ENCODE measurements at places on chromosomes 13 and 19.

- no peak for DNase-seq
Observed at GRCh38 chr19:11261431-11261970, 823 bp downstream of the DOCK6 start.

DNA sequence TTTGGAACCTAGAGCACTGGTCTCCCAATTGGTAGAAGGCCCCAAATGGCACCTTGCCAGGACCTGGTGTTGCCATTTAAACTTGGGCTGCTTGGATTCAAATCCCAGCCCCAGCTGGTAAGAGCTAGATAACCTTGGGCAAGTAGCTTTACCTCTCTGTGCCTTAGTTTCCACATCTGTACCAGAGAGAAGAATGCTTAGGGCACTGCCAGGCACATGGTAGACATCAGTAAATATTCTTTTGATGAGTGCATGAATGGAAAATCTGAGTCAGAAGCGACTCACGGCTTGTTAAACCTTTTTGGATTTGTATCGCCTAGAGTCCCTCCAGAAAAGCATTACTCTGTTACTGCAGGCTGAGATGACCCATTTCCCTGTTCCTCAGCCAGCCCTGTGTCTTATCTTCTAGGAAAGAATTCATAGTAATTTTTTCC lies 90.9 kb downstream of the SIPA1L3 start:
- DNase-seq, result peak; percentile 23

- no peak for DNase-seq
Observed at GRCh38 chr13:97333983-97334382, 100.0 kb upstream of the RAP2A start.

GRCh38 chr13:26498656-26499601 lies 58.6 kb upstream of the WASF3 start:
- no peak for DNase-seq

- DNase-seq, result no peak
Observed at GRCh38 chr13:64782466-64782865, 2447.7 kb downstream of the PCDH9 start.

GRCh38 chr19:9909251-9909650 lies 27.1 kb downstream of the OLFM2 start:
- no peak for DNase-seq

DNA sequence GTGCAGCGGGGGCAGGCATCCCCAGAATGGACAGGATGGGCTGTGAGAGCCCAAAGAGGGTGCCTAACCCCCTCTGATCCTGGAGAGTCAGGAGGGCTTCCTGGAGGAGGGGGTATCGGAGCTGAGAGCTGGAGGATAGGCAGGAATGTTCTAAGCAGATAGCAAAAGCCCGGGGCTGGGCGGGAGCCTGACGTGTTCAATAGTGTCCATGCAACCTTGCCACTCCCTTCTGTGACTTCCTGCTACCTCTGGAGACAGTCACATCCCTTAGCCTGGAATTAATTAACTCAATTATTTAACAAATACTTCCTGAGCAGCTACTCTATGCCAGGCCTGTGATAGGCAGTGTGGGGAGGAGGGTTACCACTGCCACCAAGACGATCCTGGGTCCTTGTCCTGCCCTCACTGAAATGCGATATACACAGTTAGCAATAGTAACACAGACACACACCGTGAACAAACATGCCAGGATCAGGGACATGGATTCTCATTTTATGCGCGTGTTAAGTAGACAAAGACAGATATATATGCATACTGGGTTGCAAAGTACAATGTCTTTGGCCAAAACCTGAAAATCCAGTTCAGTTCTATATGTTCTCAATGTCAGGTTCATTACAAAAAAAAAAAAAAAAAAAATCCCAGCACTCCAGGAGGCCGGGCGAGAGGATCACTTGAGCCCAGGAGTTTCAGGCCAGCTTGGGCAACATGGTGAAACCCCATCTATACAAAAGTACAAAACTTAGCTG lies 10.7 kb downstream of the AP2S1 start:
- no peak for DNase-seq

DNA sequence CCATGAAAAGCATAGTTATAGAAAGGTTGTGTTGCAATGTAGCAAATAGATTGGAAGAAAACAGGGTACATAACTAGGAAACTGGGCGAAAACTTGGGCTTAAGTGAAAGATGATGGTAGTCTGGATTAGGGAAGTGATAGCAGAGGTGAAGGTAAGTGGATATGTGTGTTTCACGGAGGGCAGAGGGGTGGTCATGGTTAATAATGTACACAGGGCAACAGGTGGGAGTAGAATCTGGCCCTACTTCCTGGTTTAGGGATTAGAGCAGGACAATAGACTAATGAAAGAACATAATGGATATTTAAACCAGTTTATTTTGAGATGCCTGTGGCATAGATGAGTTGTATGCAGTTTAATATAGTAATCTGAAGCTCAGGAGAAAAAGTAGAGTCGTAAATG lies 257.3 kb upstream of the SPRY2 start:
- no peak for DNase-seq

GRCh38 chr19:57803594-57804325 lies 11.0 kb downstream of the ZNF552 start:
- no peak for DNase-seq

GRCh38 chr19:33813391-33814101 lies 16.9 kb downstream of the KCTD15 start:
- no peak for DNase-seq

- peak; percentile 55 for DNase-seq
Observed at GRCh38 chr19:2552859-2553258, 76.9 kb downstream of the GADD45B start.

- DNase-seq, result no peak
Observed at GRCh38 chr19:29664753-29665214, 477 bp upstream of the PLEKHF1 start.

GRCh38 chr13:32734511-32734910 lies 148.3 kb downstream of the PDS5B start:
- DNase-seq, result no peak

GRCh38 chr19:47623151-47623920 lies 14.4 kb downstream of the BICRA start:
- DNase-seq, result no peak

DNA sequence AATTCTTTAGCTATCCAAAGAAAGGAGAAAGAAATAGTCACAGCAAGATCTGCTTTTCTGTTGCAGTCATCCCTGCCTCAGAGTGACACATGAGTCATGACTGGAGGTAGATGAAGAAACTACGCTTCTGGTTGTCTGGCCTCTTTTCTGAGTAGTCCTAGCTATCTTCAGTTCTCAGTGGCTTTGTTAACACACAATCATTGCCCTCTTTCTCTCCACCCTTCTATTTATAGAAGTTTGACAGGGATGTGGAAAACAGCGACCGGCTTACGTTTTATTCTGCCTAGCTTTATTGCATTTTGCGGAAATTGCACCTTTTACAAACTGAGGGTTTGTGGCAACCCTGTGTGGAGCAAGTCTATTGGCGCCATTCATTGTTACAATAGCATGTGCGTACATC lies 26.7 kb downstream of the SPATA13 start:
- DNase-seq, result no peak

DNA sequence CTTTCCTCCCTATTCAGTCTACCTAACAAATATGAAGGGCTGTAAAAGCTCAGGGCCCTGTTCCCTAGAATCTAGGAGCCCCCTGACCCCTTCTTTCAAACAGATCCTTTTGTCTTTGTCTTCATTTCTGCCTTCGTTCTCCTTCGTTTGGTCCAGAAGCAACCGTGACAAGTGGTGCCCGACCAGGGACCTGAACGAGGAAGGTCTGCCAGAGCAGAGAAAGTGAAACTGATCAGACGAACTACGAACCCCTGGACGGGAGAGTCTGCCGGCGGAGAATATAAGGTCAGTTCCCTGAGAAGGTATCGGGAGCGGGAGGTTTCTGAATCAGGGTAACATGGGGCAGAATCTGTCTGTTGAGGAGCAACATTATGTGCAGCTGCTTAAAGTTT lies 751 bp downstream of the ERVK3-1 start:
- no peak for DNase-seq

GRCh38 chr13:103236213-103236612 lies 170.0 kb upstream of the SLC10A2 start:
- no peak for DNase-seq
